ENCODE measurements at places on chromosomes 2 and 18. TPM values are rescaled to one million over a fixed set of nuclear protein-coding genes. Genes with fewer than 3 reads are reported as not detected.

DNA sequence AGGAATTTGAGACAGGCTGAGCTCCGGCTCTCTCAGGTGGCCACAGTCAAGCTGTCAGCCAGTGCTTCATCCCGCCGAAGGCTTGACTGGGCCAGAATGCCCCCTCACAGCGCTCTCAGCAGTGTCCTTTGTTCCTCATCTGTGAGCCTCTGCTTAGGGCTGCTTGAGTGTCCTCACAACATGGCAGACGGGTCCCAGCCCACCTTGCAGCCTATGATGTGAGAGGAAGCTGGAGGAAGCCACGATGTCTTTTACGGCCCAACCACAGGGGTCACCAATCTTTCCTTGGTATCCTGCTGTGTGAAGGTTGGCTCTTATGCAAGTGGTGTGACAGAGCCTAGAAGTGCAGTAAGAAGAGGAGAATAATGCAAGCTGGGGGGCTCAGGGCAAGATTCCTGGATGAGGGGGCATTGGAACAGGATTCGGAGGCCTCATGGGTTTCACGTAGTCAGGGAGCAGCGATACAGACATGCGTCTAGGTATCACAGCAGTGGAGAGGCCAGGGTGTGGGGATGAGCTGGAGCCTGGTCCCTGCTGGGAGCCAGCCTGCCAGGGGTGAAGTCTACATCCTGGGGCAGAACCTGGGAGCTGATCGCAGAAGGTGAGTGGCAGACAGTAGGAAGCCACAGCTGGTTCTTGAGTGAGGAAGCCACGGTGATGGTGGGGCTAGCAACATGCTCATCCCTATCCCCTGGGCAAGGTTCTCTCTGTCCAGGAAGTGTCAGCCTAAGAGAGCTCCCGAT lies 234.1 kb downstream of the GLI2 start:
- H3K4me1 ChIP-seq = no peaks in the 10 kb centered on the region
- no peak for DNase-seq
- no peaks in the 10 kb centered on the region for H3K36me3 ChIP-seq
- peaks cover 1% of the 10 kb centered on the region for H3K27me3 ChIP-seq
- H3K27ac ChIP-seq = no peak overlapping the region
- no peak overlapping the region for H3K4me3 ChIP-seq

GRCh38 chr2:181632733-181633401 lies 24.0 kb downstream of the CERKL start:
- H3K4me3 ChIP-seq = no peak overlapping the region
- no peaks in the 10 kb centered on the region for H3K36me3 ChIP-seq
- H3K27ac ChIP-seq = no peak overlapping the region
- no peak for DNase-seq

COQ10B gene
- total RNA-seq = 50.8 TPM

SNORC gene
- 1.0 TPM for total RNA-seq

DNA sequence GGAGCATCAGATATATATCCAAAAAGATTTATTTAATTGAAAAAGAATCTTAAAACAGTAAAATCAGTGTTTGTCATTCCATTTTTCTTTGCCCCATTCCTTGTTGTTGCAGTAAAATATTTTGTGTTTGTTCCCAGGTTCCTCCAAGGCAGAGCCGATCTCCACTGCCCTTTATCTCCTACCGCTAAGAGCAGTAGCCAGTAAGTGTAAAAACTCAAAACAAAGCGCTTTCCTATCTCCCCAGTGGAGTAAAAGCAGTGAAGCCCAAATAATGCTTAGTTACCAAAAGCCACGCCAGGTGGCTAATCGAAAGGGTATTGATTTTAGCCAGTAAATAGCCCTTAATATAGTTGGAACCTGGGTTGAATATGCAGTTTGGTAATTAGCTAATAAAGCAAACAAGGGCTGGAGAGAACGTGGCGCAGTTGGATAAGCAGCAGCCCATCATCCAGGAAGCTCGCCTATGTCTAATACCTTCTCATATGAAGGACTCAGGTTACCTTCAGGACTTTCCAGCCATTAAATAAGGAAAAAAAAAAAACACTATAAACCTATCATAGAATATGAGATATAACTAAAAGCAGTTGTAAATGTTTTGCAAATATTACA lies 12.4 kb upstream of the GPD2 start:
- no peak overlapping the region for H3K27ac ChIP-seq
- H3K27me3 ChIP-seq = peaks cover 34% of the 10 kb centered on the region
- H3K4me3 ChIP-seq = no peak overlapping the region
- H3K36me3 ChIP-seq = peaks cover 2% of the 10 kb centered on the region
- peaks cover 2% of the 10 kb centered on the region for H3K4me1 ChIP-seq

- peaks cover 2% of the 10 kb centered on the region for H3K36me3 ChIP-seq
- H3K4me3 ChIP-seq = no peak overlapping the region
- DNase-seq = no peak
- H3K4me1 ChIP-seq = no peaks in the 10 kb centered on the region
- no peaks in the 10 kb centered on the region for H3K27me3 ChIP-seq
Measured at GRCh38 chr2:129299338-129299737, 680.1 kb upstream of the RAB6C start.

CERKL gene
- total RNA-seq = not detected

REG3A gene
- not detected for total RNA-seq

- no peak for DNase-seq
- H3K27ac ChIP-seq = no peak overlapping the region
- H3K4me3 ChIP-seq = no peak overlapping the region
- no peaks in the 10 kb centered on the region for H3K27me3 ChIP-seq
- no peaks in the 10 kb centered on the region for H3K36me3 ChIP-seq
- H3K4me1 ChIP-seq = peaks cover 28% of the 10 kb centered on the region
Measured at GRCh38 chr18:46226461-46226860, 122.3 kb downstream of the HAUS1 start.

- DNase-seq = no peak
- peaks cover 3% of the 10 kb centered on the region for H3K36me3 ChIP-seq
- no peak overlapping the region for H3K4me3 ChIP-seq
- H3K27me3 ChIP-seq = peaks cover 49% of the 10 kb centered on the region
Measured at GRCh38 chr2:130261099-130261498, 62.9 kb upstream of the TUBA3E start.

- H3K4me1 ChIP-seq = no peaks in the 10 kb centered on the region
- peaks cover 22% of the 10 kb centered on the region for H3K27me3 ChIP-seq
- DNase-seq = no peak
- H3K4me3 ChIP-seq = no peak overlapping the region
Measured at GRCh38 chr2:149184991-149185390, 145.4 kb upstream of the LYPD6 start.

DNA sequence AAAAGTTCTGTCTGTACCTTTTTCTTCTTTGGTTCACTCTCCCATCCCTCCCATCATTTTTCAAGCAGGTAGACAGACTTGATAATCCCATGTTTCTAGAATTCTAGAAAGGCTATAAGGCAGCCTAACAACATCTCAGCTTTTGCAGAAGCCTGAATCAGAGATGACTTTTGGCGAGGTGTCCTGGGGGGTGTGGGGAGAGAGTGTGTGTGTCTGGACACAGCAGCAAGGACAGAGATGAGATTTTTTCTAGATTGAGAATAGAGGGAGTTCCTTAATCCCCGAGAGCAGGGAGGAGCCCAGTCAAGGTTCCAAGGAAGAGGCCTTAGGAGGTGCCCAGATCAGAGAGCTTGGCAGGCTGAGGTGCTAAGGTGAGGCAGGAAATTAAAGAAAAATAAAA lies 22.0 kb upstream of the LAPTM4A start:
- H3K27me3 ChIP-seq = peaks cover 19% of the 10 kb centered on the region
- H3K36me3 ChIP-seq = peaks cover 4% of the 10 kb centered on the region

OTOF gene
- total RNA-seq = 0.50 TPM

EGR4 gene
- 0.52 TPM for total RNA-seq

SCN9A gene
- total RNA-seq = 0.21 TPM

DNA sequence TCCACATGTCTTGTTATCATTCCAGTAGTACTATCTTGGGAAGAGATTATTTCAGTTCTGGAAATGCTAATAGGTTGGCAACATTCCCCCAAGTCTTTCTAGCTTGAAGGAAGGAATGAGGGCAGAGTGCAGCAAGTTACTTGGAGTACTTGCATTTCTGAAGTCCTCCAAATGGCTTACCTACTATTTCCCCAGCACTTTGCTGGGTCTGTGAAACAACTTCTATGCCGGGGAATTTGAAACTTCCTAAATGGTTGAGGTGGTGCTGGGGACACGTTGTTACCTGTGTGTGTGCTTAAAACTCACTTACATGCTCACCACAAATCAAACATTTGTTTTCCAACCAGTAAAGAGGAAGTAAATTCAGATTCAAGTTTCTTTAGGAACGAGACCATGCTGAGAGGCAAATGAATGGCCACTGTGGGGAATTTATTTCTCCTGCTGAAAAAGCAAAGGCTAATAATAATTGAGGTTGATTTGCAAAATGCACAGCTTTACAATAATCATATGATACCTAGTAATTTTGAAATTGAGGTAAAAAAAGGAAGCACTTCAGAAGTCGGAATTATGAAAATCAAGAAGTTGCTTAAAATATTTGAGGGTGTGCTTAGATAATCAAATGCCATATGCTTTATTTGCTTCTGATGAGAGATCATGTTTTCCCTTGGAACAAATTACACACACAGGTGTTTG lies 1167.7 kb upstream of the ZEB2 start:
- no peak overlapping the region for H3K4me3 ChIP-seq
- no peak for DNase-seq
- no peak overlapping the region for H3K27ac ChIP-seq
- H3K36me3 ChIP-seq = no peaks in the 10 kb centered on the region

GRCh38 chr2:103738606-103739005 lies 976.8 kb downstream of the TMEM182 start:
- H3K4me1 ChIP-seq = no peaks in the 10 kb centered on the region
- H3K4me3 ChIP-seq = no peak overlapping the region
- no peaks in the 10 kb centered on the region for H3K36me3 ChIP-seq
- DNase-seq = no peak
- no peaks in the 10 kb centered on the region for H3K27me3 ChIP-seq

G6PC2 gene
- total RNA-seq = not detected
